ENCODE measurements at places on chromosomes 7 and 10.

DNA sequence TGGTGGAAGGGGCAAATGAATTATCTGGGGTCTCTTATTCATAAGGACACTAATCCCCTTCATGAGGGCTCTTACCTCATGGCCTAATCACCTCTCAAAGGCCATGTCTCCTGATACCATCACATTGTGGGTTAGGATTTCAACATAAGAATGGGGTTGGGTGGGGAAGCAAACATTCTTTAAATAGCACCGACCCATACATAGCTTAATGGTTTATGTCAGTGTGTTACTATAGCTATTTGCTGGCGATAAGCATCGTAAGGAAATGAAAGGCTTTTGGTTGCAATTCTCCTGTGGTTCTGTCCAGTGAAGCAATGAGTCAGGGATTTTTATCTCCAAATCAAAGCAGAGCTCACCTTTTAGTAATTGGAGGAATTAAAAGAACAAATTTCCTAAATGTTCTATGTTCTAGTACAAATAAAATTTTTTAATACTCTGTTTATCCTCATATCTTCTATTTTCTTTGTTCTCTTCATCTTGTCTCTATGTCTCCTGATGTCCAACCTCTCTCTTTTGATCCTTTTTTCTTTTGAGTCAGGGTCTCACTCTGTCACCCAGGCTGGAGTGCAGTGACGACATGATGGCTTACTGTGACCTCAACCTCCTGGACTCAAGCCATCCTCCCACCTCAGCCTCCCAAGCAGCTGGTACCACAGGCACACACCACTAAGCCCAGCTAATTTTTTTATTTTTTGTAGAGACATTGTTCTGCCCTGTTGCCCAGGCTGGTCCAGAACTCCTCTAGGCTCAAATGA lies 57.0 kb upstream of the GLCCI1 start:
- no peak for DNase-seq

GRCh38 chr7:30202671-30203070 lies 67.9 kb downstream of the MTURN start:
- DNase-seq, result no peak

GRCh38 chr7:132738254-132738653 lies 162.0 kb upstream of the PLXNA4 start:
- DNase-seq, result no peak

- DNase-seq, result no peak
These were observed 8.2 kb downstream of the RASGEF1A start for GRCh38 chr10:43258562-43259212.

DNA sequence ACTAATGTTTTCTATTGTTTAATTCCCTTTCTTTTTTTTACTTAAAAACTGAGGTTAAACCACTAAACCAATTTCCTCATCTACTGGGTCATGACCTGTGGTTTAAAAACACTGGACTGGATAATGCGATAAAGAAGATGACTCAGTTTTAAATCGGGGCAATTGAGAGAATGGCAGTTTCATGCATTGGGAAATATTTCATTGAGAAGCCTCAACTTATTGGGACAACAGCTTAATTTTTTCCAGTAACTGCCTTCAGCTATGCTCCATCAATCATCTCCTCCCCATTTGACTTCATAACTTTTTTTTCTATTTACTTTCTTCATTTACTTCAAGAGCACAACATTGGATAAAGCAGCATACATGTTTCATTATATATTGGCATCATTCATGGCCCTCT lies 61.8 kb upstream of the MET start:
- DNase-seq, result no peak

All from pons (tissue), 1 donor.